H9 (cell line): ENCODE measurements at places on chromosomes 13 and 19. TPM values are rescaled to one million over a fixed set of nuclear protein-coding genes. Genes with fewer than 3 reads are reported as not detected.

GRCh38 chr13:30314069-30314468 is 6.7 kb upstream of the KATNAL1 start:
- H3K4me1 ChIP-seq = no peaks in the 10 kb centered on the region
- no peak overlapping the region for H3K27ac ChIP-seq
- H3K27me3 ChIP-seq = no peaks in the 10 kb centered on the region
- DNase-seq = no peak
- H3K36me3 ChIP-seq = no peaks in the 10 kb centered on the region

DNA sequence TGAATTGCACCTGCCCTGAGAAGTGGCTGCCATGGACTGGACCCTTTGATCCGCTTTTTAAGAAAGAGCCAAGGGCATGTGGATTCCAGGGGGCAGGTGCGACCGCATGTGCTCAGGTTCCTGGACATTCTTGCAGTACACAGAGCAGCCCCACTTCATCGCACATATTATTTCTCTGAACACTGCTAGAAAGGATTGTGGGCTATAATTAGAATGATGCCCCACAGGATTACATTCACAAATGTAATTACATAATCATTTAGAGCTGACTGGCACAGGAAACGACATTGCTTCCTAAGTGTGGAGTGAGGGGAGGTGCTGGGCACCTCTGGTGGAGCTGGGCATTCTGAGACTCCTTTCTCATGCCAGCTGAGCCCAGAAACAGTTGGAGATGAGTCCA is 37.5 kb upstream of the VSTM2B start:
- no peaks in the 10 kb centered on the region for H3K27me3 ChIP-seq
- H3K4me1 ChIP-seq = no peaks in the 10 kb centered on the region; the same call in 1 of the 2 replicates
- no peaks in the 10 kb centered on the region for H3K36me3 ChIP-seq

DNA sequence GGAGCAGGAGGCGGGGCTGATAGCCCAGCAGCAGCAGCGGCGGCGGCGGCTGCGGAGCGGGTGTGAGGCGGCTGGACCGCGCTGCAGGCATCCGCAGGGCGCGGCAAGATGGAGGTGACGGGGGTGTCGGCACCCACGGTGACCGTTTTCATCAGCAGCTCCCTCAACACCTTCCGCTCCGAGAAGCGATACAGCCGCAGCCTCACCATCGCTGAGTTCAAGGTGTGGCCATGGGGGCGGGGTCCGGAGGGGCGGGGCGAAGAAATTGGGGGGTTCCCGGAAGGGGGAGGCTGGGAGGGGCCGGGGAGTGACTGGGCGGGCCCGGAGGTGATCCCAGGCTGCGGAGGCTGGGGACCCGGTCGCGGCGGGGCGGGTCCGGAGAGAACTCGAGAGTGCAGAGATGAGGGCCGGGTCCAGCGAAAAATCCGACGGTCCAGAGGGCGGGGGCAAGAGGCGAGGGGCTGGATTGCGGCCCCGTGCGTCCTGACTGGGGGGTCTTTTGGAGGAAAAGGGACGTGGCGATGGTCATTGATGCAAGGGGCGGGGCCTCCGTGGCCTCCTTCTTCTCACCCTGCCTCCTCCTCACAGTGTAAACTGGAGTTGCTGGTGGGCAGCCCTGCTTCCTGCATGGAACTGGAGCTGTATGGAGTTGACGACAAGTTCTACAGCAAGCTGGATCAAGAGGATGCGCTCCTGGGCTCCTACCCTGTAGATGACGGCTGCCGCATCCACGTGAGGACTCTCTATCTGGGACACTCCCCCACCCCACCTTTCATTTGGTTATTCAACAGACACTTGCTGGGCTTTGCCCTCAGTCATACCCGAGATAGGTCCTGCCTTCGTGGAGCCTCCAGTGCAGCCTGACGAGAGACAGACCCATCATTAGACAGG is at the start of gene TBCB:
Gene TBCB (plus strand): TSS at position 16 of the 891 bp plus-strand sequence. CDS start 93 bp downstream, at position 109.
- DNase-seq = no peak
- H3K4me1 ChIP-seq = peaks cover 2% of the 10 kb centered on the region; the same call in 1 of the 2 replicates
- H3K27ac ChIP-seq = peak within 1 kb of the TSS; percentile 19

- H3K36me3 ChIP-seq = no peaks in the 10 kb centered on the region
- H3K27ac ChIP-seq = no peak overlapping the region
- H3K4me3 ChIP-seq = no peak overlapping the region
- peaks cover 5% of the 10 kb centered on the region; the same call in 1 of the 2 replicates for H3K27me3 ChIP-seq
Measured at GRCh38 chr19:55437410-55437809, 5.7 kb downstream of the SHISA7 start.

DNA sequence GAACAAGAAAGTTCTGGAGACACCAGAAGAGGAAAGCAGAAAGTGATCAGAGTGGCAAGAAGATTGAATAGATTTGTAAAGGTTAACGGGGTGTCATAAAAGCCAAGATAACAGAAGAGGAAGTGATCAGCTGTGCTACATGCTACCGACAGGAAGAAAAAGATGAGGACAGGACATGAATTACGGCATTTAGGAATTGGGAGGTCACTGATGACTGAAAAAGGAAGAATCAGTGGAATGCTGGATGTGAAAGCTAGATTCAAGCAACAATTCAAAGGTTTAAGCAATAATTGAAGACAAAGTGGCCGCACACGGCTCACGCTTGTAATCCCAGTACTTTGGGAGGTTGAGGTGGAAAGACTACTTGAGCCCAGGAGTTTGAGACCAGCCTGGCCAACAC is 15.1 kb downstream of the ZNF160 start:
- H3K27ac ChIP-seq = no peak overlapping the region
- H3K4me3 ChIP-seq = no peak overlapping the region
- H3K36me3 ChIP-seq = peaks cover 58% of the 10 kb centered on the region

FEM1A gene
- 20.0 and 21.0 TPM in 2 replicates for total RNA-seq

ZNF415 gene
- 10.3 and 12.3 TPM in 2 replicates for total RNA-seq

IGFL2 gene
- total RNA-seq = not detected in 2 replicates
